ENCODE measurements at places on chromosomes 5 and 9.

DNA sequence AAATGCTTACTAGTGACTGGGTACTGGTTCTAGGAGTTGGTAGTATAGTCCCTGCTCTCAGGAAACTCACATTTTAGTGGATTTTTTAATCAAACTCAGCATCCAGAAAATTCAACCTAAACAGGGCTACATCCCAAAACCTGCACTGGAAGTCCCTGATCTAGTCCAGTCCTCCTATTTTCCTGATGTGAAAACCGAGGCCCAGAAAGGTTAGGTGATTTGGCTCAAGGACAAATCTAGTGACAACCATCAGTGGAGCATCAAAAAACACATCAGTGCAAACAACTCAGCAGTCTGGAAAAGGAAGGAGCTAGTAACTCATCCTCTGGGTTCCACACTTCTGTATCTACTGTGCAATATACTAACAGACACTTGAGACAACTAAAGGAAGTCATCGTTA is 38.2 kb downstream of the SERINC5 start:
- DNase-seq, result no peak

GRCh38 chr9:111630182-111630963 is 761 bp upstream of the DNAJC25 start:
- no peak for DNase-seq

DNA sequence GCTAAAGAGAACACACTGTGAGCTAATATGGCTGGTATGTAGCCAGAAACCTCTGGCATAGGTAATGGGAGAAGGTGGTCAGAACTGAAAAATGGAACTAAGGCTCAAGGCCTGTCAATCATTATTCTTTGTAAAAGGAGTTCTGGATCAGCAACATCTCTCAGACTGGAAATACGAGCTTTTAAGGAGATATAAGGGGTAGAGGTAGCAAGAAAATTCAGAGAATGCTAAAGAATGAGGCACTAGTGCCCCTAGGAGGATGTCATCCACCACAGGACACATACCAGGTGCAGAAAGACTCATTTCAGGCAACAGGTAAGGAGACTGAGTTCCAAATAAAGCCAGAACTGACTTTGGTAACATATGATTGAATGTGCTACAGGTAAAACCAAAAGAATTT is 18.9 kb upstream of the MOCS2 start:
- DNase-seq, result no peak

DNA sequence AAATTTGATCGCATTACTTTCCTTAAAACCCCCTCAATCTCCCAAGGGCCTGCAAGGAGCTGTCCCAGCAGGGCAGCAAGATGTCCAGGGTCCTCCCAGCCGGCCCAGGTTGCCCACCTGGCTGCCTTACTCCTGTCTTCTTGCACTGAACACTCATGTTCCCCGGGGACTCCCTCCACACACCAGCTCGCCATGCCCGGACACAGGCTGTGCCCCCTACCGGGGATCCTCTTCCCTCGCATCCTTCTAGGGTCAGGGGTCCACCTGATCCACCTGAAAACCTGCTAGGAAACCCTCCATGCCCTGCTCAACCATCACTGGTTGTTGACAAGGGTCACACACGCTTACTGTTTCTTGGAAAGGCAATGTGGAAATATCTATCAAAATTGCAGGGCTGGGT is 172.0 kb upstream of the MSX2 start:
- no peak for DNase-seq

- no peak for DNase-seq
These were observed 51.5 kb upstream of the NKD2 start for GRCh38 chr5:956941-957747.

DNA sequence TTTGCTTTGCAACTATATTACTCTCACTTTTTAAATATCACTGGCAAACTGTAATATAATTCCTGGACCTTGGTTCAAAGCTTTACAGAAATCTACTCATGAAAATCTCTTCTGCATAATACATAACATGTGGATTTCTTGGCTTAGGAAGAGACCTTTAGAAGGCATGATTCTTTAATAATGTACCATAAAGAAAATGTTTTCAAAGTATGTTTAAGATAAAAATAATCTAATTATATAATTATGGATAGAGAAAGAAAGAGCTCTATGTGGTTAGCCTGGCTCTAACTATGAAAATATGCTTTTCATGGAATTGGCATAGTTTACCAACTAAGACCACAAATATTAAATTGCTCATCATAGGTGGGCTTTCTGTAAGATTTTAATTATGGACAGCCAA is 817.8 kb downstream of the TLE1 start:
- no peak for DNase-seq

GRCh38 chr9:80673496-80673895 is 1015.9 kb downstream of the TLE1 start:
- DNase-seq, result no peak

GRCh38 chr9:134136118-134136995 is 475 bp downstream of the WDR5 start:
- DNase-seq, result no peak

DNA sequence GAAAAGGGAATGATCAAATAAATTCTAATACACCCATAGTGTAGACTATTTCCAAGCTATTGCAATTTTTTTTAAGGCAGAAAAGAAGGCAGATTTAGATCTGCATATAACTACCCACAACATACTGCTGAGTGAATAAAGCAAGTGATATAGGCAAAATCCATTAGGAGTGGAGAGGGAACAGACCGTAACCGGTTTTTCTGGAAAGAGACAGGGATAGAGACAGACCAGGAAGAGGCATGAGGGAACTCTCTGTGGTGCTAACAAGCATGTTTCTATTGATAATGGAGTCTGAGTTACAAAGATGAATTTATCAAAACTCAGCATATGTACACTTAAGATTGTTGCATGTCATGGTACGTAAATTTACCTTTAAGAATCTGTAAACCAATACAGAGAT is 14.5 kb downstream of the ZDHHC21 start:
- no peak for DNase-seq

GRCh38 chr9:99373912-99374311 is 151.8 kb downstream of the SEC61B start:
- no peak for DNase-seq

DNA sequence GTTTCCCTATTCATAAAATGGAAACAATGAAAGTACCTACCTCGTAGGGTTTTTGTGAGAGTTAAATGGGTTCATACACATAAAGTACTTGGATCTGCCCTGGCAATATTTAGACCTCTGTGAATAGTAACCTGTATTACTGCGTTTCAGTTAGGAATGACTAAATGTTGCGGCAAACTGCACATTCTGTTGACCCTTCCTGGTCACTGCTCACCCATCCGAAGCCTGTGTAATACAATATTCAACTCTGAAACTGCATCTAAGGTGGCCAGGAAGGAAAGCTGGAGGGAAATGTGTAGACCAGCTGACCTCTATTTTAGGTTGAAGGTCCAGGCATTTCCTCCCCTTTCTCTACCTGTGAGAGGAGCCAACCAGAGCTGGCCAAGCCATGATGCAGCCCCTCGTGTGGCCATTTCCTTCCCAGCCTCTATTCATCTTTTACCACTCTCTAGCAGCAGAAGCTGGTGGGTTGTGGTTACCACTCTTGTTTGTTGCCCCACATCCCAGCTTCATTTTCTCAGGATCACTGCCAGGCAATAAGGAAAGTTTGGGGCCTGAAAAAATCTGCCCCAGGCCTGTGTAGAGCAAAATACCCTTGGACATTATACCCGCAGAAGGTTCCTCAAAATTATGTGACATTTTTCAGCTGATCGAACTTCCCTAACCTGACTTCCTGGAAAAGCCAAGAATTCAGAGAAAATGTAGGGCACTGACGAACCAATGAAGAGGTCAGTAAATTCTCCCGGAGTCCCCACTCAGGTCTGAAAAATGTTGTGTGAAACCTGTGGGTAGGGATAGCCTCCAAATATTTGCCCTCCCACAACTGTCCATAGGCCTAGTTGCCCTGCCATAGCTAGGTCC is 20.5 kb upstream of the PDCD1LG2 start:
- no peak for DNase-seq

- DNase-seq, result no peak
These were observed 124.7 kb upstream of the VLDLR start for GRCh38 chr9:2496934-2497333.

DNA sequence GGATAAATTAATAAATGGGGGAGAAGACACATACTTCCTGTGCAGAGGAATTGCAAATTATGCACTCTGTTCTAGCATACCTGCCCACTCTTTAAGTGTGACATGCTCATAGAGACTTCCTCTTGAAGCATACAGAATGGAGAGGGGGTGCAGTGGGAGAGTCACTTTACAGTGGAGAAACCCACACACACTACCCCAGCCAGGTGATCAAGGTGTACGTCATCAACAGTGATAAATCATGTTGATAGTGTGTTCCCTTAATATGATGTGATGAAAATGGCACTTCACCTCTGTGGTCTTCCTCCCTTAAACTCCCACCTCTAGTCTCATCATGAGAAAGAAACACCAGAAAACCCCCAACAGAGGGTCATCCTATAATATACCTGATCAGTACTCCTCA is 110.0 kb downstream of the SH3GL2 start:
- no peak for DNase-seq

DNA sequence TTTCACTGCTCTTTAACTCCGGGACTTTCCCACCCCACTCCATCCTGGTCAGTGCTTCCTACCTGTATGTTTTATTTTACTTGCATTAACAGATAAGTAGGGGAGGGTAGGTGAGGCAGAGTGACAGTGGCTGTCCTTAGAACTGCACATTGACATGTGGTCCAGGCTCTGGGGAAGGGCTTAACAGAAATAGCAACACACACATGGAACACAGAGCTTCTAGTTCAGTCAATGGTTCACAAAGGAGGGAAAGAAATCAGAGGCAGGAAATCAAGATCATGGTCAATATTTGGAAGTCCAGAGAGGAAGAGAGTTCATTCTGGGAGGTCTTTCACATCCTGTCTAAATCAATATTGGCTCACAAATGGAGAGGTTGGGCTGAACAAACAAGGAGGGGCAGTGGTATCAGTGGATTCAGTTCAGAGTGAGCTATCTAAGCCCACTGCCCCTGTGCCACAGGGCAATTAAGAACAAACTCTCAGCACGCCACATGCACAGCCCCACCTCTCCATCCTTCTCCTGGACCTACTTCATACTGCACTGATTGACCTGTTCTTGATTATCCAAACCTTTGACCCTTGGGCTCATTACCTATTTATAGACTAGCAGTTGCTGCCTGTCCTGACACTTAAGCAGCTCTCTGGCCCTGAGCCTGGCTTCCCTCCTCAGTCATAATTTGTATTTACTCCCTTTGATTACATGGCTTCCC is 6.2 kb upstream of the VPS13A start:
- no peak for DNase-seq

DNA sequence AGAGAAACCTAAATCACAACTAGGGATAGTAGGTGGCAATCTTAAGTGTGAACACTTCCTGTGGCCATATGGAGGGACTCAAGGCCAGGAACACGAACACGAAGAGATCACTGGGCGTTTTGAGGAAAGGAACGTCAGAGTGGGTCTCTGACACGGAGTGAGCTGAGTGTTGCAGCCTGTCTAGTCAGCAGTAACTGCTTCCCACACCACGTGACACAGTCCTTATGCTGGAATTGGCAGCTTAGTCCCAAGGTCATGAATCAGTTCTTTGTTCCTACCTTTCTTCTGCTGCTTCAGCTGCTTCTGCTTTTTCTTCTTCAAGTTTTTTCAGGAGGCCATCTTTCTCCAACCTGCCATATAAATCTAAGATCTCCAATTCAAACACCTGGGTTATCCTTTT is 18.2 kb downstream of the SPACA9 start:
- no peak for DNase-seq

DNA sequence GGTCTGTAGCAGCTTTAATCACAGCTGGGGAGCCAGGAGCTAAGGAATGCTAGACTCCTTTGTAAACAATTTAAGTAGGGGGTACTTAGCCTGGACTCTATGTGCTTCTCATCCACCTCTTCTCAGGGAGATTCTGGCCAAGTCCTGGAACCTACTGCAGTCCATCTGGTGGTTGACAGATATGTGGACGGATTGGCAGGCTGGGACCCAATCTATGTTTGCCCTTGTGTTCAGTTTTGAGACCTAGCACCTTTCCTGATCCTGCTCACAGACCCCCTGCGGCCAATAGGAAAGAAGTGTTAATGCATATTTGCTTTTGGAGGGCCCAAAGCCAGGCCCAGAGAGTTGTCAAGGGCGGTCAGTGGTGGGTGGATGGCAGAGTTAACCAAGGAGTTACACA is 6.4 kb downstream of the SLC22A5 start:
- no peak for DNase-seq

- no peak for DNase-seq
These were observed 48.8 kb upstream of the FBN2 start for GRCh38 chr5:128586848-128587247.

GRCh38 chr5:62309107-62309506 is 3.1 kb downstream of the KIF2A start:
- DNase-seq, result no peak

- DNase-seq, result no peak
These were observed 142.7 kb downstream of the C5orf15 start for GRCh38 chr5:133825631-133826289.

GRCh38 chr5:23242891-23243290 is 264.5 kb upstream of the PRDM9 start:
- DNase-seq, result no peak

DNA sequence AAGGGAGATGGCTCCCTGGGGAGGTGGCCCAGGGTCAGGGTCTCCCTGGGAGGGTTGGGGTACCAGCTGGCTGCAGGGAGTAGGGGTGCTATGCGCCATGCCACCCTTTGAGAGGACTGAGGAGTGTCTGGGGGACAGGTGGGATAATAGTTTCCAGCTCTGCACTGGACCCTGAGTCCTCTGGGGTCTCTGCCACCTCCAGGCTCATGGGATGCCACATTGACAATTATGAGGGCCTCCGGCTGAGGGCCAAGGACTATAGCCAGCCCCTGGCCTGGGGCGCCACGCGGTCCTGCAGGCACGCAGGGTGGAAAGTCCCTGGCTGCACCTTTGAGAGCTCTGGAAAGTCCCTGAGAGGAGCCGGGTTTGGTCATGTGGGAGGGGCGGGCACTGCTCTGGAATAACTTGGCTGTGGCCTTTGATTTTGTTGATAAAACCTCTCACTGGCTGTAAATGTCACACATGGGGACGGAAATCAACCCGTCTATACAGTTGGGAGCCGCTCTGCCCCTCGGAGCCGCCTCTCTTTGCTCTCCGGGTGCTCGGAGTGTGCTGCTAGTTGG is 16.0 kb downstream of the TRAF2 start:
- no peak for DNase-seq

DNA sequence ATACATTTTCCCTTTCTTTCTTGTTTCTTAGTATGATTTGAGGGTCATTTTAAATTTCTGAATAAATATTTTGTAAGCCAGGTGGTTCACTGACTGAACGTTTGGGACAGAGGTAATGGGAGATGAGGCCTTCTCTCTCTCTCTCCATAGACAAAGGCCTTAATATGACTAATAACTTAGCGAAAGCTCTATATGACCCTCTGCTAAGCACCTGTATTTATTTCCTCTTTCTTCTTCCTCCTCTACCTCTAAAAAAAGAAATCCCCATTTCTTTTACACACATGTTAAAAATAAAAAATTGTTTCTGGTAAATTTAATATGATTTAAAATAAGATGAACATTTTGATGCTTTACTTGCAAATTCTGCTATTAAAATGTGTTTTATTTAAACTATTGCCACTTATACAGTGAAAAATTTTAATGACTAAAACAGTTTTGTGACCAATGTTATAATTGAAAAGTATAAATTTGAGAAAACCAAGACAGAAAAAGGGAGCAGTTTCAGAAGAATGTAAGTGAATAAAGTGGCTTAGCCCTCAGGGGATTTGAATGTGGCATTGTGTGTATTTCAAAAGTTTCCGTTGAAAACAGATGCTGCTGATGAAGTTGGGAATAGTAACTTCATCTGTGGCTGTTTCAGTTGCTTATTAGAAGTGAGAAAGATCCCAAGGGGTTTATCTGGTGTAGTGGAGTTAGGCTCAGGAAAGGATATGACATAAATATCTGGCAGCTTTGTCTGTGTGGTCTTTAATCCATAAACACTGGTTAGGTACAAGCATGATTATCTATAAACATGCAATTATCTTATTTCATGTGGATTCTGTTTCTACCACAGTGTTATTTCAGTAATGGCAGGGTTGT is 128.6 kb upstream of the GRHPR start:
- DNase-seq, result no peak

Data from cortex of kidney (tissue), 1 donor.